ENCODE measurements at places on chromosomes 3 and 15. TPM values are rescaled to one million over a fixed set of nuclear protein-coding genes. Genes with fewer than 3 reads are reported as not detected.
A peak's percentile ranks its signal among the peaks of the same experiment; 100 is the strongest.

TMIE gene
- total RNA-seq: 0.90 TPM

TM4SF18 gene
- 3.3 TPM for total RNA-seq

EPHB1 gene
- 5.9 TPM for total RNA-seq

DNA sequence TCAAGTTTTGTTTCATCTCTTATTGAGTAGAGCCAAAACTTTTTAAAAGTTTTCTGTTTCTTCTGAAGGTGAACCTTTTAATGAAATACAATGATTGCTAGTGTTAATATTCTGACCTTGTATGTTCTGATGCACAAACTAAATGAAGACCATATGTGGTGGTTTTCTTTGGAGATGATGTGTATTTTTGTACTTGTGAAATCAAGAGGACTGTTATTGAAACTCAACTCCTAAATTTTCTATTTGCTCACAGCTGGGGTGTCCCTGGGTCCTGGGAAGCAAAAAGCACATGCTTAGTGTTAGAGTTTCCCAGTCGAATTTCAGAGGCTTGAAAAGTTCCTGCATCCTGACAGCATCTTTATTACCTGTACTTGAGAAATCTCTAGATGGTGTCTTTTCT is 1185.8 kb upstream of the ALCAM start:
- H3K27me3 ChIP-seq: no peaks in the 10 kb centered on the region
- DNase-seq: no peak
- H3K27ac ChIP-seq: no peak overlapping the region
- no peaks in the 10 kb centered on the region for H3K4me1 ChIP-seq
- no peaks in the 10 kb centered on the region for H3K36me3 ChIP-seq

DNA sequence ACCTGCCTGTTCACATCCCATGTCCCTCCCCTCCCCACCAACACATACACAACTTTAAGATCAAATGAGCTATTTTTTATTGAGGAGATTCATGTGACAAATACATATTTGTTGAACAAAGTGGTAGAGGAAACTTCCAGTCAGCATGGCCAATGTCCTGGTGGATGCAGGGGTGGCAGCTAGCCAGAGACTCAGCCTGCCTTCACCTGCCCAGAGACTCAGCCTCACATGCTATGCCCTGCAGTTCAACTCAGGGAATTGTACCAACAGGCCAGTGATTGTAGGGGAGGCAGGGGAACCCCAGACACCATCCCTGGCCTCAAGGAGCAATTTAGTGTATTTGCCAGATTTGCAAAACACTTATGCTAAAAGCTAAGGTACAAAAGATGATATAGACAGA is 136.6 kb downstream of the OPA1 start:
- no peaks in the 10 kb centered on the region for H3K36me3 ChIP-seq
- no peak for DNase-seq
- no peak overlapping the region for H3K4me3 ChIP-seq
- H3K4me1 ChIP-seq: peaks cover 6% of the 10 kb centered on the region

DNA sequence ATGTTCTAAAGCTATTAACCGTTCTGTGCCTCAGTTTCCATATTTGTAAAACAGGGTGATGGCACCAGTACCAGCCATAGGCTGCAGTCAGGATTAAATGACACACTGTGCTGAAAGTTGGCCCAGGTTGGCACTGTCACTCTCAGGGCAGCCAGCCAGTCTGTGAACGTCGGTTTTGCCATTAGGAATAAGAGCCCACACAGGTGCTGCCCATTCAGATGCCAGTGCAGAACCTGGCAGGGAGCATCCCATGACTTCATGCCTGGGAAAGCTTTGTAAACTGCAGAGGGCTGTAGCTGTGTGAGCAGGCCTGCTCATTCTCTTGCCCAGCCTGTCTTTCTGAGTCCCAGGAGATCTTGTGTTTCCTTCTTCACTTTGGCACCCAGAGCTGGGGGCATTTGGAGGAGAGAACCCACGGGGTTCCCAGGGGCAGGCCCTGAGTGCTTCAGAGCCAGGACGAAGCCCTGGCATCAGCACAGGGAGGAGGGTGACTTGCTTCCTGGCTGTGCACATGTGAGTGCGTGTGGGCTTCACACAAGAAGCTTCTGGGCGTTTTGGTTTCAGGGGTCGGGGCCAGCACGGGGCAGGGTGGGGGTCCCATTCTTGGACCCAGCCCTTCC is 46.9 kb downstream of the ZNF710 start:
- no peaks in the 10 kb centered on the region for H3K36me3 ChIP-seq
- H3K27ac ChIP-seq: no peak overlapping the region
- no peaks in the 10 kb centered on the region for H3K27me3 ChIP-seq
- no peak overlapping the region for H3K4me3 ChIP-seq

GRCh38 chr3:67083277-67083676 is 85.2 kb downstream of the KBTBD8 start:
- no peaks in the 10 kb centered on the region for H3K36me3 ChIP-seq
- no peak for DNase-seq
- H3K4me1 ChIP-seq: no peaks in the 10 kb centered on the region
- H3K27me3 ChIP-seq: no peaks in the 10 kb centered on the region
- no peak overlapping the region for H3K4me3 ChIP-seq

DNA sequence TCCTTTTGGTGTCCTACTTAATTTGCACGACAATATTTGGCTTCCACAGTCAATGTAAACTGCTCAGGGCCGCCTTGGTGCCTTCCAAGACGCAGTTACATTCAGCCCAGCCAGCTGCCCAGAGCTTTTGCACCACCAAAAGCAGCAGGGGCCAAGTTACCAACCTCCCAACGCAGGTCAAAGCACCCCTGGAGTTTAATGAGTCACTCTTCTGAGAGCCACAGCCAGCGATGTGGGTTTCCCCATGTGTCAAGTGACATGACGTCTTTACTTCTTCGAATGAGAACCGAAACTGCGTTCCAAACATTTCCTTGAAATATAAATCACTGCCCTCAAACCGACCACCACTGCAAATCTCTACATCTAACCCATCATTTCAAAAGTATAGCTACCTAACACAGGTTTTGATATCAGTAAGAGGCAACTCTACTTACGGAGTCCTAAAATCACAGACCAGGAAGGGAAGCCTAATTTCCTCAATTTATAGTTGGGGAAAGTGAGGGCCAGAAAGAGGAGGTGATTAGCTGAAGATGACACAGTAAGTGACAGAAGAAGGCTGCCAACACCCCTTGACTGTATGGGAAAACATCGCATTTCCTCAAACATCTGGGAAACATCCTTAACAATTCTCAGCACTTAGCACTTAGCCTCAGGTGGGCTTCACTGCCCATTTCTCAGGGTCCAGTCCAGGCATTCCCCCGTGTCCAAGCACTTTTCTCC is 24.5 kb downstream of the MB21D2 start:
- H3K36me3 ChIP-seq: no peaks in the 10 kb centered on the region
- H3K27ac ChIP-seq: peak overlapping the region; percentile 6
- no peaks in the 10 kb centered on the region for H3K4me1 ChIP-seq
- no peak for DNase-seq
- H3K27me3 ChIP-seq: no peaks in the 10 kb centered on the region

GRCh38 chr3:27721717-27722564 is at the start of gene EOMES:
Gene EOMES (minus strand): TSS chr3:27722323. CDS start chr3:27722294, 29 bp downstream.
- no peaks in the 10 kb centered on the region for H3K36me3 ChIP-seq
- peak within 1 kb of the TSS; percentile 55 for H3K4me3 ChIP-seq
- peaks cover 74% of the 10 kb centered on the region for H3K27me3 ChIP-seq
- H3K27ac ChIP-seq: no peak within 1 kb of the TSS
- peak; percentile 84 for DNase-seq
- H3K4me1 ChIP-seq: peaks cover 19% of the 10 kb centered on the region

DNA sequence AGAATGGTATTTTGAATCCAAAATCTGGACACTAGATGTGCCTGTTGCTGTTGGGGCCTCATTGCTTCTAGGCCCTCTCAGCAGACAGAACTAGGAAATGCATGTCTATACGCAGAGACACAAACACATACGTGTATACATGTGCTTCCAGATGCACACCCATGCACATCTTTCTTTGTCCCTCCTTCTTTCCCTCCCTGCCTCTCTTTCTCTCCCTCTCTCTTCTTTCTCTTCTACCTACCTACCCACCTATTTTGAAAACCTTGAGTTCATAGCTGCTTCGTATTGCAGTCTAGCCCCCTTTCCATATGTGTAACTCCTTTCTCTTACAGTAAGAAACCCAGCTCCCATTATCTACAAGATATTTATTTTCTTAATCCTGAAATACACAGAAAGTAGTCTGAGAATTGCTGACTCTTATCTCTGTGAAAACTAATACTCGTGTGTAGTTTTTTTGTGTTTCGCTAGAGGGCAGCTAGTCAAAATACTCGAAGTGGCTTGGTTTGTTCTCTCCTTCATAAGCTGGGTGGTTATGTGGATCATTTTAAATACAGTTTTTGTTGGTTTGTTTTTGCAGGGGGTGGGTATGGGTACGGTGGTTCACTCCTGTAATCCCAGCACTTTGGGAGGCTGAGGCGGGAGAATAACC is 18.5 kb downstream of the RPL32 start:
- H3K4me3 ChIP-seq: no peak overlapping the region
- no peaks in the 10 kb centered on the region for H3K4me1 ChIP-seq
- peaks cover 3% of the 10 kb centered on the region for H3K36me3 ChIP-seq
- H3K27me3 ChIP-seq: no peaks in the 10 kb centered on the region
- H3K27ac ChIP-seq: no peak overlapping the region

DNA sequence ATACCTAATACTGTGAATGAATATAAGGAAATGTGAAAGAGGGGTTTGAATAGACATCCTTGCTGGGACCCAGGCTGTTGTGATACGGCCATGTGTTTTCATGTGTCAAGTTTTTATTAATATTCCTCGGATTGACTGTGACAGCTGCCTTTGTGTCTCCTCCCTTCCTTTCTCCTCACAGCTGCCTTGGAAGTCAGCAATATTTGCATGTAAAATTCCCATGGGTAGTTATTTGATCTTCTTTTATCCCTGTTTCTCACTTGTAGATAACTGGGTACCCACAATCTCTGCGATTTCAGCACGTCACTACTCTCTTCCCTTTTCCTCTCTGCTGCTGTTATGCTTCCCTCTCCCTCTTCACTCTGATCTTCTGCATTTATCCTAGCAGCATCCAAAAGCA is 9.4 kb downstream of the GPR156 start:
- DNase-seq: no peak
- H3K27me3 ChIP-seq: no peaks in the 10 kb centered on the region
- H3K4me3 ChIP-seq: no peak overlapping the region
- no peak overlapping the region for H3K27ac ChIP-seq
- no peaks in the 10 kb centered on the region for H3K36me3 ChIP-seq

DNA sequence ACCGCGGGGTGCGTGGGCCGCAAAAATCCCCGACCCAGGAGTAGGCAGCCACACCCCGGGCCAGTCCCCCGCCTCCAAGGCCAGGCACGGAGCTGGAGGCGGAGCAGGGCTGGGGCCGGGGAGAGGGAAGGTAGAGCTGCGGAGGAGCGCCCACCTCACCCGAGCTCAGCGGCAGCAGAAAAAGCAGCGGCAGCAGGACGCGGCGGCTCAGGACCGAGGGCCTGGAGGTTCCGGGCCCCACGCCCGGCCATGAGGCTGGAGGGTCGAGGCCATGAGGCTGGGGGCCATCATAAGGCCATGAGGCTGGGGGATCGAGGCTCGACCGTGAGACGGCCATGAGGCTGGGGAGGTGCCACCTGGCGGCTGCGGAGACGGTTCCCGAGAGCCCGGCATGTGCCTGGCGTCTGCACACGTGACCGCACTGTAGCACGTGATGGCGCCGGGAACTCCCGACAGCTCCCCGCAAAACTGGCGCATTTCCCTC is 32.9 kb upstream of the PRSS50 start:
- no peaks in the 10 kb centered on the region for H3K36me3 ChIP-seq
- no peaks in the 10 kb centered on the region for H3K4me1 ChIP-seq
- H3K4me3 ChIP-seq: no peak overlapping the region
- H3K27ac ChIP-seq: no peak overlapping the region

- H3K36me3 ChIP-seq: no peaks in the 10 kb centered on the region
- H3K27ac ChIP-seq: no peak overlapping the region
- H3K27me3 ChIP-seq: no peaks in the 10 kb centered on the region
- no peaks in the 10 kb centered on the region for H3K4me1 ChIP-seq
- DNase-seq: no peak
These were observed 243.2 kb downstream of the PDZRN3 start for GRCh38 chr3:73381551-73381950.

DNA sequence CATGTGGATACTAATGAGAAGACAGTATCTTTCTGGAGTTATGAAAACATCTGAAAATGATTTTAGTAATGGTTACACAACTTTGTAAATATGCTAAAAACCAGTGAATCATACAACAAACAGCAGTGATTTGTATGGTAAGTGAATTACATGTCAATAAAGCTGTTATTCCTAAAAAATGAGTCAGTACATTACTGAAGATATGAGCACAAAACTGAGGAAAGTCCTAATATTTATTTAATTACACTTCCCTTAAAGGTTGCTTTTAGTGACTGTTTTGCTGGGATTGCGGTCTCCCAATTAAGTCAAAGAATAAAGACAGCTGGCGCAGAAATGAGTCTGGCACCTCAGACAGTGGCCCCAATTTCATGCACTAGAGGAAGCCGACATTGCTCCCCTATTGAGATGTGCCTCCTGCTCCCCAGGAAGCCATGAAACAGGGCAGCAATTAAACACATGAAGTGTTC is 50.9 kb upstream of the FSIP1 start:
- H3K27ac ChIP-seq: no peak overlapping the region
- H3K4me3 ChIP-seq: no peak overlapping the region
- no peak for DNase-seq
- no peaks in the 10 kb centered on the region for H3K27me3 ChIP-seq

- no peak overlapping the region for H3K4me3 ChIP-seq
- no peak overlapping the region for H3K27ac ChIP-seq
- H3K27me3 ChIP-seq: no peaks in the 10 kb centered on the region
These were observed 56.9 kb upstream of the PHLDB2 start for GRCh38 chr3:111802163-111802625.

DNA sequence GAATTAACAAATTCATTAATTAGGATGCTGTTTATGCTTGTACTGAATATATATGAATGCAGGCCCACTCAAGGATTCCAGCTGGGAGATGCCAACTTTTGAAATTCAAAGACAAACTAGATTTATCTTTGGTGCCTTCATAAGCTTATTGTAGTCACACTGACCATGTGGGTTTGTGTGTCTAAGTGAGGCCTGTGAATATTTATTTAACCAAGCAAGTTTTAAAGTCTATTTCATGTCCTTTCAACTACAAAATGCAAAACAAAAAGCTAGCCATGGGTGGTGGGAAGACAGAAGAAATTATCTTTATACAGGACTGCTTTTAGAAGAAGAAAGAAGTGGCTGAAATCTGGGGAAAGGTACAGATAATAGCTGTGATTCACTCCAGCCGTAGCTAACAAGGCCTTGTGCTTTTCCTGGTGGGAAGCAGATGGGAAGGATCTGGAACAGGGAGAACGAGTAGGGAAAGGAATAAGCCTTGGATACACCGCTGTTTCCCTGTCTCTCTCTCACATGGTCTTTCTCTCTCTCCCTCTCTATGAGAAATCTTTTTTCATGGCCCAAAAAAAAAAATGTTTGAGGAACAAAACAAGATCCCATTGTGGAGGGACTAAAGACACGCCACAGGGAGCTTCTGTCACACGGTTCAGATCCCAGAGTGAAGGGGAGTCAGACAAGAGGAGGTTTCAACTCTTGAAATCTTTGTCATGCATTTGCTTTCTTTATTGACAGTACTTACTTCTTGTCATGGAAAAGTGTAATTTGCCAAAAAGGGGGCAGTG is 225.5 kb downstream of the RORA start:
- H3K36me3 ChIP-seq: no peaks in the 10 kb centered on the region
- no peak overlapping the region for H3K27ac ChIP-seq
- no peak overlapping the region for H3K4me3 ChIP-seq
- no peaks in the 10 kb centered on the region for H3K27me3 ChIP-seq
- no peak for DNase-seq
- peaks cover 8% of the 10 kb centered on the region for H3K4me1 ChIP-seq

GRCh38 chr3:11392014-11392859 is 120.0 kb downstream of the ATG7 start:
- DNase-seq: no peak
- H3K4me1 ChIP-seq: peaks cover 5% of the 10 kb centered on the region
- H3K27me3 ChIP-seq: no peaks in the 10 kb centered on the region

Measured in H1 (cell line).